Calu3 (cell line): ENCODE measurements at places on chromosomes 3 and 15.

- no peak for DNase-seq
Observed at GRCh38 chr15:62636823-62637573, 405.5 kb upstream of the TPM1 start.

DNA sequence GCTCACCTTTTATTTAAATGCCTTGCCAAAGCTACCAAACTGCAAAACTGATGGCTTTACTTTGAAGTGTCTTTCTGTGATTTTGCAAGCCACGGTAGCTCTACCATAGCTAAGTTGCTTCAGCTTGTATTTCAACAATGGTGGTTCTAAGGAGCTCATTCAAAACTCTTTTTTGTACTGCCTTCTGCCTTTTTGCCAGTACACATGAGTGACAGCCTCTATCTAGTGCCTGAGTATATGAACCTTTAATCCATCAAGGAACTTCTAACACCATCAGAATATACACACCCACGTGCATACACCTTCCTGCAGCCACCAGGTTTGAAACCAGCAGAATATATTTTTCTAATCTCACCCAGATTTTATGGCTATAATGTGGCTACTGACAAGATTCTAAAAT is 10.4 kb upstream of the NR2F2 start:
- DNase-seq, result no peak

GRCh38 chr3:126128504-126129397 is 44.8 kb upstream of the SLC41A3 start:
- no peak for DNase-seq

- DNase-seq, result no peak
Observed at GRCh38 chr3:94935738-94936580, 873.1 kb downstream of the NSUN3 start.

GRCh38 chr3:81433675-81434074 is 327.8 kb downstream of the GBE1 start:
- DNase-seq, result no peak

- no peak for DNase-seq
Observed at GRCh38 chr3:88616413-88616812, 466.7 kb downstream of the C3orf38 start.

GRCh38 chr15:70186152-70186551 is 88.4 kb upstream of the TLE3 start:
- DNase-seq, result no peak
